NCI-H187 (cell line): ENCODE measurements at places on chromosomes 5 and 9.

DNA sequence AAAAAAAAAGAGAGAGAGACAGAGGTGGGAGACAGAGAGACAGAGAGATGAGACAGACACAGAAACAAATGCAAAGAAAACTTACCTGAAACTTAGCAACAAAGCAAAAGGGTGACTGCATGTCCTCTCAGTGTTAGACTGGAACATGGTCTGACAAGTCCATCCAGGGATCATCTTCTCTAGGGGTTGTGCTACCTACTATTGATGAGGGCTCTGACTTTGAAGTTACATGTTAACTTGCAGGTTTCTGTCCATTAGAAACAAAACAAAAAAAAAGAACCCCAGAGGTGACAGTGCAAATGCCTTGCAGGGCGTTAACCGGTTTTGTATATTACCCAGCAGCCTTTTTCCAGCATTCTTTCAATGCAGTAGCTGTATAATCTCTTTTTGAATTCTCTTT, 13.6 kb upstream of the SPARC start:
- DNase-seq = no peak

DNA sequence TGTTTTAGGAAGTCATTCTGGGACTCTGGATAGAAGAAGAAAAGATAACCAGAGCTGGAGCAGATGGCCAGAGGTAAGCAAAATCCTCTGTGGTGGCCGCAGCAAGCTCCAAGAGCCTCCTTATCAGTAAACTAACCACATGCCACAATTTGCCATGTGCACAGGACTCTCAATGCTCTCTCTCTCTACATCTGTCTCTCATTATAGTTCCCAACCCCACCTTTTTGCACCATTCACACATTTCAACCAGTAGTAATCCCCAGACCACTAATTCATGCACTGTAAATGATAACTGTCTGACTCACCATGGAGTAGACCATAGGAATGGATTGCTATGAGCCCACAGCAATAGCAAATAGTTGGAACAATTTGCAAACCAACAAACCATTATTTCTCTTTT, 526.1 kb downstream of the TLR4 start:
- DNase-seq = no peak

GRCh38 chr5:73998489-73998888, 372.5 kb downstream of the ARHGEF28 start:
- no peak for DNase-seq

- DNase-seq = no peak
Observed at GRCh38 chr9:99663856-99664255, 157.8 kb upstream of the NR4A3 start.

DNA sequence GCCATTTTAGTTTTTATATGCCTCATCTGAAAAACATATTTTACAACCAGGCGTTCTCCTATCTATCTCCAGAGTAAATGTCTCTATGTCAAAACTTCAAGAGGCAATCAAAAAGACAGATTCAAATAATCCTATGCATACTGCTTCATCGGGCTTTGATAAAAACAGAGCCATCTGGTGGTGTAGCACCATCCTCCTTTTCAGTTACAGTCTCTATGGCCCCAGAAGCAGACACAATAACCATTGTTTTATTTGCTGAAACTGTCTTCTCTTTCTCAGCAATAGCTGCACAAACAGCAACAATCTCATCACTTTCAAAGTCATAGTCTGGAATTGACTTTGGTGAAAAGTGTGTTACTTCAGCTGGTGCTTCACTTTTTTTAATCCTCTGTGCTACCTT, 36.3 kb downstream of the PTGER4 start:
- DNase-seq = no peak

DNA sequence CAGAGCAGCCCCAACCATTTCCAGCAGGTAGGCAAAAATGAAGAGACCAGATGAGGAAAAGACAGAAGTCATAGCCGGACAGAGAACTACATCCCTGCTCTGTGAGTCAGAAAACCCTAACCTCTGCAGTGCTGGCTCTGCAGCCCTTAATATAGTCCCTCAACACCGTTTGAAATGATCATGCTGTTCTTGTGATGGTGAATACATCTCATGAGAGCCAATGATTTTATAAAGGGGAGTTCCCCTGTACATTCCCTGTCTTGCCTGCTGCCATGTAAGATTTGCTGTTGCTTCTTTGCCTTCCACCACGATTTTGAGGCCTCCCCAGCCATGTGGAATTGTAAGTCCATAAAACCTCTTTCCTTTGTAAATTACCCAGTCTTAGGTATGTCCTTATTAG, 216.8 kb upstream of the RFX3 start:
- no peak for DNase-seq

GRCh38 chr9:10876333-10876732, 263.5 kb upstream of the PTPRD start:
- DNase-seq = no peak

- no peak for DNase-seq
Observed at GRCh38 chr5:172129256-172129910, 58.6 kb downstream of the STK10 start.

GRCh38 chr5:135576075-135576599, 2.7 kb downstream of the CXCL14 start:
- no peak for DNase-seq

DNA sequence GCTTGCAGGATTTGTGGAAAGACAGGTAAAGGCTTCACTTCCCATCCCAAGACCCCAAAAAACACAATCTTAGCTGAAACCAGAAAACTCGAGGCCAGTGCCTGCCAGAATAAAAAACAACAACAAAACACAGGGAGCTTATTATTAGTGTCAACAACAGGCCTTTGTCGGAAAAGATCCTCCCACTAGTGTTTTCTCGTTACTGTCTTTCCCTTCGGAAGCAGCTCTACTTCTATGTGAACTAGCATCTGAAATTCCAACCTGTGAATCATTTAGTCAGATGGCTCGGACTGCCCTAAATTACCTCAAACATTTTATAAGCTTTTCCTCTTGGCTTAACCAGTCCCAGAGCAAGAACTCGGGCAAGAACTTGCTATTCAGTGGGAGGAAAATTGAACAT, 122.2 kb upstream of the GNA14 start:
- no peak for DNase-seq

GRCh38 chr9:87854580-87854955, 28.1 kb upstream of the SPATA31E1 start:
- DNase-seq = no peak

- no peak for DNase-seq
Observed at GRCh38 chr9:81207651-81208050, 481.7 kb downstream of the TLE1 start.

DNA sequence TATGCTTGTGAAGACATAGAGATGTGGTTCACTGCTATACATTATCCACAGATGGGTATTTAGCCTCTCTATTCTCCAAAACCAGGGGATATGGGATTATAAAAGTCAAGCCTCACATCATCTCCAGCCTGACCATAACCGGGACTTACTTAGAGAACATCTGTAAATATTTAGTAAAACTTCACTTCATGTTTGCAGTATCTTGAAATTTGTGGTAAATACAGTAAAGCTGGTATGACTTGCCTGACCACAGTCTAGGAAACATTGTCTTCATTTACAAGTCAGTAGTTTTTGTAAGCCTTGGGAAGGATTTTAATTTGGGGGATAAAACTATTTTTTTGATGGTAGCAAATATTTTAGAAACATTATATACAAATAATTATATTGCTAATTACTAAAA, 64.2 kb downstream of the MAST4 start:
- DNase-seq = no peak

- no peak for DNase-seq
Observed at GRCh38 chr9:1337169-1337568, 287.0 kb downstream of the DMRT2 start.

GRCh38 chr5:75824323-75824722, 107.1 kb upstream of the POC5 start:
- DNase-seq = no peak

DNA sequence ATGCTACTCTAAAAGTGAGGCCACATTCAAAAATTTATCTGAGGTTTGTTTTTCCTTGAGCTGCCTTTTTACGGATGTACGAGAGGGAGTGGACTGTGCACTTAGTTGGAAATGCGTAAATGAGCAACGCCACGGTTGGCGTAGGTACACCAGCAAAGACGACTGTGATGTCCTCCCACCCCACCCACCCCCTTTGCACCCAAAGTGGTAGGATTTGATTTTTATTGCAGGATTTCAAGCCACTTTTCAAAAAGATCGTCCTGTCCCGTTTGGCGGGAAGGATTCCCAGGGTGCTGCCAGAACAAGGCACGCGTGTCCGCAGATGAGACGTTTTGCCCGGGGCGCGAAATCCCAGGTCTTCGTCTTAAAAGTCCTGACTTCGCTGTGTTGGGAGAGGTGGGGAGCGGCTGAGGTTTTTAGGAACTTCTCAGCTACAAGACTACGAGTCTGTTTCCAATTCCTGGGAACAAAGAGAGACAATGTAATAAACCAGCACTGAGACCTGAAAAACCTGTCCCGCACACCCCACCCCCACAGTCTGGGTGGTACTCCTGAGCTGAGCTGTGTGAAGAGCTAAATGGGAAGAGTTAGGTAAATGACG, 1.0 kb upstream of the TLE1 start:
- no peak for DNase-seq

- no peak for DNase-seq
Observed at GRCh38 chr5:39561421-39561820, 136.6 kb upstream of the DAB2 start.

DNA sequence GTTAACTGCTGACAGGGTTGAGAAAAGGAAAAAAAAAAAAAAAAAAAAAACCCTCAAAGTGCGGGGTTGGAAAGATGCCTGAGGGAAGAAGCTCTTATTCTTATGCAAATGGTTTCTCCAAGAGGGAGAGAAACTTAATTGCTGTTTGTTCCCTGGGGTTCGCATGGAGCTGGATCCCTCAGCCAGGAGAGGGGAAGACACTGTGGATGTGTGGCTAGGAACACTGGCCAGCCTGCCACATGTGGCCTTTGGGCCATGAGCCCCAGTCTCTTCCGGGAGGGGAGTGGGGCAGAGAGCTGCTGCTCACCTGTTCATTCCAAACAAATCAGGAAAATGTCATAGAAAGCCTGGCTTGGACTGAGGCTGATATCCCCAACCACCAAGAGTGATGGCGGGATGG, 9.4 kb upstream of the SCGB3A2 start:
- DNase-seq = no peak

GRCh38 chr5:123094919-123095797, 6.1 kb downstream of the PRDM6 start:
- DNase-seq = no peak

- no peak for DNase-seq
Observed at GRCh38 chr5:6483880-6484382, 35.3 kb downstream of the UBE2QL1 start.

DNA sequence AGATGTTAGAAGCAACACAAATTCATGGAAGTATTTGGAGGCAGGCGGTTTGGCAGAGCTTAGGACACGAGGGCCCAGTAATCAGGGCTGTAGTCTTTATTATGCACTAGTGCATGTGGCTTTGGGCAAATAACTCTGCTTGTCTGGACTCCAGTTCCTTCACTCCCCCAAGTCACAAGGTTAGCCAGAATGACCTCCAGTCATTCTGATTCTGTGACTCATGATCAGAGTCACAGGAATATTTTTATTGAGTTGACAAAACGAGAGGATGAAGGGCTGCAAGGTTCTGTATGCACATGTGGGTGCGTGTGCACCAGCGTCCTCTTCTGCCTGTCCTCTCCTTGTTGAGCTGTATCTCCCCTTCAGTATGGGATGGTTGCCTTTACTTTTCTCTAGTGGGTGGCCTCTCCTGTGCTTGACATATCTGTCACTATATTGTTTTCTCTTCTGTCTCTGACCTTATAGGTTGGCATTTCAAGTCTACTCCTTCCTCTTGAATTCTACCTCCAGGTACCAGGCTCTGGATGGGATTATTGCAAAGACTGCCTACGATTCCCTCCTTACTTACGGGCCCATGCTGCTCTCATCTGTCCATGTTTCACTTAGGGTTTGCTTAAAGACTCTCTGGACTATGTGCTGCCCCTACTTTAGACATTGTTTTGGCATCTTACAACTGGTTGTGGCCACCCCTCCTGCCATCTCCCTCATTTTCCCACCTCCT, 94.6 kb downstream of the KDM4C start:
- no peak for DNase-seq

DNA sequence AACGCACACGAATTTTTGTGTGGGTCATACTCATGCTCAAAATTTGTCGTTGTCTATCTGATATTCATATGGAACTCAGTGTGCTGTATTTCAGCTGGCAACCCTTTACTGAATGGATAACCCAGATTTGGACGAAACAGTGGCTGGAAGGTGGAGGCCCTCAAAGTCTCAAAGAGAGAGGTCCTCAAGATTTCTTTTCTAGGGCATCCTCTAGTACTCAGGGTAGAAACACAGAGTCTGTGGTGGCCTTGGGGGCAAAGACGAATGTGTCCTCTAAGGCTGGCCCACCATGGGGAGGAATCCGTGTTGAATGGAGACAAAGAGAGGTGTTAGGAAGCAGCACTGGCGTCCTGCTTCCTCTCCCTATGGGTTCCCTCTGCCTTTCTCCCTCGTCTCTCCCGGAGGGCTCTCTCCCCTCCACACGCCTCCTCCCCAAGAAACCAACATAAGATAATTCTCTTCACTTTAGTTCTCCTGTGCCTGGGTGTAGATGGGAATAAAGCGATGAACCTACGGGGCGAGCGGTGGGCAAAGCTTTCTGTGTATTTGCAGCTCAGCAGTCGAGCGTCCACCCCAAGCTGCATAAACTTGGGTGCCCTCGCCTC, 333.7 kb downstream of the CWC27 start:
- DNase-seq = no peak

- DNase-seq = no peak
Observed at GRCh38 chr5:161001604-161002003, 149.6 kb upstream of the ATP10B start.

- no peak for DNase-seq
Observed at GRCh38 chr5:56494300-56494731, 261.2 kb upstream of the ANKRD55 start.

DNA sequence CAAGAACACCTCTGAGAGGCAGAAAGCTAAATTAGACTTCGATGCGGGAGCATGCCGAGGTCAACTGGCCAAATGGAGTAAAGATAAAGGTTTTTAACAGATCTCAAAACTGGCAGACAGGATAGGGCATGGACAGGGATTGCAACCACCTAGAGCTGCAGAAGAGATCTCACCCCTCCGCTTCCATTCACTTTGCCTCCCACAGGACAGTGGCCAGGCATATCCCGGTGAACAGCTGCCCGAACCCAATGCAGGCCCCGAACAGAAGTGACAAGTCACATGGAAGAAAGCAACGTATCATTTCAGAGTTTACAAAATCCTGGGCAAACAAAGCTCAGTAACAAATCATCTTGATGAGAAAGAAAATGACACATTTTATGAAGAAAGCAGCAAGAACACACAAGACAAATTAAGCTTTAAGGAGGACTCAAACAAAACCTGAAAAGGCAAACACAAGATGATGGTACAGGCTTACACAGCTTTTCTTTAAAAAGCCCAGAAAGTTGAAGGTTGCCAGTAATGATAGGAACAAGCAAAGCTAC, 18.4 kb downstream of the RNF130 start:
- no peak for DNase-seq

- no peak for DNase-seq
Observed at GRCh38 chr5:109307951-109308350, 101.8 kb downstream of the PJA2 start.

DNA sequence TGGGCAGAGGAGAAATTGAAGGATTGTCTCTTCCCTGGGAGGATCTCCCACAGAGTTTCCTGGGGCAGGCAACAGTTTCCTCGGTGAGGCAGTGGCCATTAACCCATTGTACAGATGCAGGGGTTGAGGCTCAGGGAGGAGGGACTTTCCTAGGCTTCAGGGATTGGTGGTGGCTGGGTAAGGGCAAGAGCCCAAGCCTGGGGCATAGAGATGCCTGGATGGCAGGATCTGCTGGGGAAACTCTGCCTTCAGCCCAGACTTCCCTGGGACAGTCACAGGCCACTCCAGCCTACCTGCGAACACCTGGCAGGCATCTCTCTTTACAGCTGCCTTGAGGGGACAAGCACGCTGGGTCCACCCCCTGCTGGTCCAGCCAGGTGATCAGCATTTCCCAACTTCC, 3.6 kb upstream of the CSF2 start:
- DNase-seq = no peak
